ENCODE measurements at places on chromosomes 5 and 9. TPM values are rescaled to one million over a fixed set of nuclear protein-coding genes. Genes with fewer than 3 reads are reported as not detected.
A peak's percentile ranks its signal among the peaks of the same experiment; 100 is the strongest.

DNA sequence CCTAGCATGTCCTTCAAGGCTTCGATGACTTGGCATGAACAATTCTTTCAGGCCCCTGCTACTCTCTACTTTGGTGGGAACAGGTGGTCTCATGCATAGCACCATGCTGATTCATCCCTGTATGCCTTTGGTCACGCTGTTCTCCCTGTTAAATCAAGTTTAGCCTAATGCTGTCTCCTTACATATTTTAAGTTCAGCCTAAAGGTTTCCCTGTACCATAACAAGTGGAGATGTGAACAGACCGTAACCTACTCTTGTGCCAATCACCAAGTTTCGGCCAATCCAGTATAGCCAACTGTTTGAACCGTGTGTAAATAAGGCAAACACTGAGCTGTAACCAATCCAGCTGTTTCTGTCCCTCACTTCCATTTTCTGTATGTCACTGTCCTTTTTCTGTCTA lies 8.0 kb downstream of the GAS1 start:
- no peak for DNase-seq
- no peaks in the 10 kb centered on the region for H3K27me3 ChIP-seq

ROPN1L gene
- total RNA-seq: not detected

GRCh38 chr9:121282277-121283079 lies 14.5 kb downstream of the GSN start:
- peaks cover 4% of the 10 kb centered on the region for H3K36me3 ChIP-seq
- H3K4me3 ChIP-seq: no peak overlapping the region
- DNase-seq: no peak
- H3K27ac ChIP-seq: no peak overlapping the region
- H3K4me1 ChIP-seq: peaks cover 4% of the 10 kb centered on the region

GRCh38 chr5:54915466-54916027 lies 69.8 kb downstream of the ESM1 start:
- peaks cover 2% of the 10 kb centered on the region for H3K4me1 ChIP-seq
- no peaks in the 10 kb centered on the region for H3K36me3 ChIP-seq
- no peak for DNase-seq

DNA sequence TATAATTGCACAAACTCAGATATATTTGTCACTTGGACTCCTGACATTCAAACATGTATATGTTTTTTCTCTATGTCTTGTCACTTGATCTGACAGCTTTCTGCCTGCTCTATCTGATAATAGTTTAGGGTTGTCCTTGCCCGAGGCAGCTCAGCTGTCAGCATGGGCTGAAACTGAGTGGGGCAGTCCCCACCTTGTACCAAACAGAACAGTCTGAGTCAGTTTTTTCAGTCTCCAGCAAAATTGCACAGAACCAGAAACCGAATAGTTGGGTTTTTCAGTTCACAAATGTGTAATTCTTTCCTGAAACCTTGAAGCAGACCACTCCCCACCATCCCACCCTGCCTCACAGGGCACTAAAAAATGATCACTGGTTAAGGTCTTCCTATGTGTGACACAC lies 9.5 kb upstream of the HAND1 start:
- H3K27me3 ChIP-seq: peaks cover 16% of the 10 kb centered on the region
- no peak overlapping the region for H3K27ac ChIP-seq
- peaks cover 49% of the 10 kb centered on the region for H3K4me1 ChIP-seq
- H3K4me3 ChIP-seq: peak overlapping the region; percentile 6
- no peaks in the 10 kb centered on the region for H3K36me3 ChIP-seq
- DNase-seq: no peak

DNA sequence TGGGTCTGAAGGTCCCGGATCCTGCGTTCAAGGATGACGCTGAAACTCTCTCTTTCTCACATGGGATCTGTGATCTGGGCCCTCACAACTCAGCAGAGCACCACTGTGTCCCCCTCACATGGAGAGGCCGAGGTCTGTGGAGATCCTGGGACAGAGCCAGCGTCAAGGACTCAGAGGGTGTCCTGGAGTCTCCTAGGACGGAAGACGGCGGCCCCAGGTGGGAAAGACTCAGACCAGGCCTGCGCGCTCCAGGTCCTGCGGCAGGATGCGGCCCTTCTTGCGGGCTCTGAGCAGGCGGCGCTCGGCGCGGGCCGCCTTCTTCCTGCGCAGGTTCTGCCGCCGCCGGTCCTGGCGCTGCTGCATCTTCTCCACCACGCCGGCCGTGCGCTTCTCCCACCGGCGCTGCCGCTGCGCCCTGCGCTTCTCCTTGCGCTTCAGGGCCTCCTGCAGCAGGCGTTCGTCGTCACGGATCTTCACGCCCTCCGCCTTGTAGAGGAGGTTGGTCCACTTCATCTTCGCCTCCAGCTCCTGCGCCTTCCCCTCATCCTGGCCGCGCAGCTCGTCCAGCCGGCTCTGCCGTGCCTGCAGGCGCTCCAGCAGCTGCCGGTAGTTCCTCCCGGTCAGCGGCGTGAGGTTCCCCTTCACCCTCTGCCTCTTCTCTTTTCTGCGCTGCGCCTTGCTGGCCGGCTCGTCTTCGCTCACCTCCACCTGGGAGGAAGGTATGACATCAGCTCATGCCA lies 4.2 kb downstream of the SURF6 start:
- H3K4me1 ChIP-seq: peaks cover 2% of the 10 kb centered on the region
- H3K27ac ChIP-seq: no peak overlapping the region
- H3K36me3 ChIP-seq: peaks cover 4% of the 10 kb centered on the region
- no peak overlapping the region for H3K4me3 ChIP-seq
- peaks cover 6% of the 10 kb centered on the region for H3K27me3 ChIP-seq

GRCh38 chr9:77016526-77017504 lies 2.6 kb upstream of the FOXB2 start:
- H3K4me1 ChIP-seq: peaks cover 24% of the 10 kb centered on the region
- no peaks in the 10 kb centered on the region for H3K36me3 ChIP-seq
- peak overlapping the region; percentile 83 for H3K4me3 ChIP-seq
- no peak overlapping the region for H3K27ac ChIP-seq
- H3K27me3 ChIP-seq: peaks cover 45% of the 10 kb centered on the region
- peak; percentile 39 for DNase-seq

PTGS1 gene
- 0.39 TPM for total RNA-seq

SPATA31C1 gene
- total RNA-seq: not detected

DNA sequence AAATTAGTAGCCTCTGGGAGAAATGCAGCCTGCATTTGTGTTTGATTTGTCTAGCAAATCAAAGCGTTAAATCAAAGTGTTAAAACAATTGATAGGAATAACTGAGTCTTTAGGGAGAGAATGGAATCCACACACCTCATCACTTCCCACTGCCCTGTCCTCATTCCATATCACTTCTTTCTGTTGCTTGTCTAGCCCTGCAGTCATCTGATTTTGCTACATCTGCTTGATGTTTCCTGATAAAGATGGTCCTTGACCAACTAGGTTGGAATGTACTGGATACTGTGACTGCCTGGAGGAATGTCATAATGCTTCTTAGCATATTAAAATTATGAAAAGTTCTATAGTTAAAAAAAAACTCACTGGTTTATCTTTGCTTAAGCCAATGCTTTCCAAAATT lies 119.9 kb downstream of the DOCK2 start:
- DNase-seq: no peak
- H3K27ac ChIP-seq: no peak overlapping the region
- H3K4me1 ChIP-seq: peaks cover 5% of the 10 kb centered on the region
- H3K36me3 ChIP-seq: no peaks in the 10 kb centered on the region
- no peaks in the 10 kb centered on the region for H3K27me3 ChIP-seq
- no peak overlapping the region for H3K4me3 ChIP-seq

DNA sequence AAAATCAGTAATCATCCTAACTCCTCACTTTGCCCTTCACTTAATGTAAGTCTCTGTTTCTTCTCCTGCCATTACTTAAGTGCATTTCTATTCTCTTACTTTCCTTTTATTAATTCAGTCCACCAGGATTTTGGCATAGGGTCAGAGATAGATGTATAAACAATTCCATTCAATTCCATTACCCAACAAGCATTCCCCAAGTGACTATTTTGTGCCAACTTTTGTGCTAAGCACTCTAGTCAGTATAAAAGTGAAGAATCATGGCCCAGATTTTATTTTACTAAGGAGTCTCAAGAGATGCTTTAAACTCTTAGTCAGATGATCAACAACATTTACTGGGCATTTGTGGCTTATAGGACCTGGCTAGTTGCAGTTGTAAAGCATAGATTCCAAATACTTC lies 159.3 kb downstream of the DMAC1 start:
- no peaks in the 10 kb centered on the region for H3K36me3 ChIP-seq
- H3K27ac ChIP-seq: no peak overlapping the region
- no peaks in the 10 kb centered on the region for H3K27me3 ChIP-seq
- no peak for DNase-seq
- no peak overlapping the region for H3K4me3 ChIP-seq
- no peaks in the 10 kb centered on the region for H3K4me1 ChIP-seq

DNA sequence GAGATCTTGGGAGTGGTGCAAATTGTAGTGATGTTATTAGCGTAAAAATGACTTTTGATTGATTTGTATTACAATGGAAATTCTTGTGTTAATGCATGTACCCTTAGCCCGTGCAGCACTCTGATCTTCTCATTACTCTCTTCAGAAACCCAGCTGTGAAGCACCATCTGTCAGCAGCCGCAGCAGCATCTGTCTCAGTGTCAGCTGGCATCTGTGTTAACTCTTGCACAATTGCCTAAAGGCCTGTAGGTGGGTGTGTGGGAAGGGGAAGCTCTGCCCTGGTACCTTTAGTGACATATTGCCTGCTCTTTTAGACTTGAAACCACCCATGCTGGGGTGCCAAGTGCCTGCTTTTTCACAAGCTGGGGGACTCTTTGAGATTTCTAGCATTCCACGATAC lies 101.3 kb downstream of the FBXL7 start:
- H3K27me3 ChIP-seq: peaks cover 14% of the 10 kb centered on the region
- H3K36me3 ChIP-seq: no peaks in the 10 kb centered on the region
- H3K4me3 ChIP-seq: peak overlapping the region; percentile 75
- peak overlapping the region; percentile 98 for H3K27ac ChIP-seq
- H3K4me1 ChIP-seq: peaks cover 56% of the 10 kb centered on the region

CARD9 gene
- 4.1 TPM for total RNA-seq

GRCh38 chr5:1743769-1744085 lies 55.9 kb downstream of the MRPL36 start:
- no peaks in the 10 kb centered on the region for H3K4me1 ChIP-seq
- no peak for DNase-seq
- no peak overlapping the region for H3K4me3 ChIP-seq
- peaks cover 11% of the 10 kb centered on the region for H3K36me3 ChIP-seq

DNA sequence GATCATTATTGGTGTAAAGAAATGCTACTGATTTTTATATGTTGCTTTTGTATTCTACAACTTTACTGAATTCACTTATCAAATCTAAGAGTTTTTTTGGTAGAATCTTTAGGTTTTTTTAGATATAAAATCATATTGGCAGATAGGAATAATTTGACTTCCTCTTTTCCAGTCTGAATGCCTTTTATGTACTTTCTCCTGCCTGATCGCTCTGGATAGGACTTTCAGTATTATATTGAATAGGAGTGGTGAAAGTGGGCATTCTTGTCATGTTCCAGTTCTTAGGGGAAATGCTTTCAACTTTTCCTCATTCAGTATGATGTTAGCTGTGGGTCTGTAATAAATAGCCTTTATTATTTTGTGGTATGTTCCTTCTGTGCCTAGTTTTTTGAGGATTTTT lies 8.3 kb downstream of the AHRR start:
- no peaks in the 10 kb centered on the region for H3K4me1 ChIP-seq
- H3K4me3 ChIP-seq: no peak overlapping the region
- H3K27me3 ChIP-seq: peaks cover 4% of the 10 kb centered on the region
- H3K36me3 ChIP-seq: no peaks in the 10 kb centered on the region
- no peak overlapping the region for H3K27ac ChIP-seq

All from glutamatergic neuron (in vitro differentiated cells).